NCI-H774 (cell line): ENCODE measurements at places on chromosomes 1 and 21.

DNA sequence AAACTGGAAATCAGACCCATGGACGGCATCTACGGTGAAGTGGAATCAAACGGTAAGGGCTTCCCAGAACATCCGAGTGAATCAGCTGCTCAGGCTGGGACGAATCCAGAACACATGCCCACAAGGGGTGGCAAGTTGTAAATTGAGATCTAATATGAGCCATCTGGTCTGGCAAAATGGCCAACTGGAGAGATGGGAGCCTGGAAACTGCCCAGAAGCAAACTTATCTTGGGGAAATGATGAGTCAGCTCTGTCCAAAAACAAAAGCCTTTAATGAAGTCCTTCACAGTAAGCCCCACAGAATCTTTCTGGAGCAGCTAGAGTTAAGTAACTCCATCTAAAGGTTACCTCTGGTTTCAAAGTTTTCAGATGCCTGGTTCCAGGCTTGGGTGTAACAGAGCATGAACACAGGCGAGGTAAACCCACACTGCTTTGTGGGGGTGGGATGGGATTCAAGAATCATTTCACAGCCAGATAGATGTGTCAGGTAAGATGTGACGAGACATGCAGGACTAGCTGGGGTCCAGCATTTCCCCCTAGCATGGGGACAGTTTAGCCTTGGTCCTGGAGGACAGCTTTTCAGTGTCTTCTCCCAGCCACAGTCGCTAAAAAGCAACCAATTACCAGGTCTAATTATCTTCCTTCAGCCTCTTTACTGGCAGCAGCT is 10.5 kb upstream of the SRP9 start:
- no peak for DNase-seq

DNA sequence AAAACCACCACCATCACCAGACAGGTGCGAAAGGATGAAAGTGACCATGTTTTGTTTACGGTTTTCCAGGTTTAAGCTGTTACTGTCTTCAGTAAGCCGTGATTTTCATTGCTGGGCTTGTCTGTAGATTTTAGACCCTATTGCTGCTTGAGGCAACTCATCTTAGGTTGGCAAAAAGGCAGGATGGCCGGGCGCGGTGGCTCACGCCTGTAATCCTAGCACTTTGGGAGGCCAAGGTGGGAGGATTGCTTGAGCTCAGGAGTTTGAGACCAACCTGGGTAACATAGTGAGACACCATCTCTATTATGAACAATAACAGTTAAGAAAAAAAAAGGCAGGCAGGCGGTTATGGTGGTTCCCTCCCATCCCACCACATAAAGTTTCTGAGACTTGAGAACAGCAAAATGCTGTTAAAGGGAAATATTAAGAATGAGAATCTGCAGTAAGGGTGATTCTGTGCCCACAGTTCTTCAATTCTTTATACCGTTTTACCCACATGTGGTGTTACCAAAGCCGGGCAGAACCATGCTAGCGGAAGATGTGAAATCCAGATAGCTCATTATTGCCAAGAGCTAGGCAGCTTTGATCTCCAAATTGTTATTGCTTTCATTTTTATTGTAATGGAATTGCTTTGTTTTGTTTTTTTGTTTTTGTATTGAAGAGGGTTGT is 34.5 kb upstream of the TDRD10 start:
- DNase-seq: no peak

GRCh38 chr1:166064951-166065350 is 101.8 kb downstream of the FAM78B start:
- no peak for DNase-seq

- no peak for DNase-seq
These were observed 161.8 kb downstream of the DSCAM start for GRCh38 chr21:40685141-40685540.

GRCh38 chr1:209609041-209609790 is 25.7 kb downstream of the CAMK1G start:
- no peak for DNase-seq

GRCh38 chr1:30322859-30323257 is 400.5 kb downstream of the MATN1 start:
- DNase-seq: no peak
